Stimulated activated CD4-positive, alpha-beta T cell treated with anti-CD3 and anti-CD28 coated beads, Interleukin-2, amount 100 ng/mL, for 24 hours (primary cell): ENCODE measurements at places on chromosomes 7 and 10.
A peak's percentile ranks its signal among the peaks of the same experiment; 100 is the strongest.

DNA sequence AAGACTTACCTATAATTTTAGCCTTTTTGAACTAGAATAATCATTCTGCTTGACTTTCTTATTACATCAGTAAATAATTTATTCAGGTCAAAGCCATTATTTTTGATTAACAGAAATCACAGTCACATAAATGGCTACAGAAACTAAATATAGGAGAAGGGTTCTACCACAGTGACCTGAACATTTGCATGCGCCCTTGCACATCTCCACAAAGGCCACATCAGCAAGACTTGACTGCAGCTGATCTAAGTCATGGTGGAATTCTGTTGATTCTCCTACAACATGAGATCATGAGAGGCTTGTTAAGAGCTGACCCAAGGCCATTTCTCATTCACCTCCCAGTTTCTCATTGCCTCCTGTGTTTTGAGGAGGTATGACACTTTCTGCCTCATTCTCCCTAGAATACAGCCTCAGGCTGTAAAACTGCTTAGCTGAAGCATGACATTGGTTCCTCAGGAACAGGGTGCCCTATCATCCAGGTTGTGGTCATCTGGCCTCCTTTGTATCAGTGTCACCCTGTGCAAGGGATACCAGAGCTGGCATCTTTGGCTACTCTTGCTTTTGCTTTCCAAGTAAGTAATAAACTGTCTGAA, 6.7 kb upstream of the IMMP2L start:
- DNase-seq: no peak

- DNase-seq: no peak
Measured at GRCh38 chr7:5332579-5332978, 49.8 kb downstream of the SLC29A4 start.

DNA sequence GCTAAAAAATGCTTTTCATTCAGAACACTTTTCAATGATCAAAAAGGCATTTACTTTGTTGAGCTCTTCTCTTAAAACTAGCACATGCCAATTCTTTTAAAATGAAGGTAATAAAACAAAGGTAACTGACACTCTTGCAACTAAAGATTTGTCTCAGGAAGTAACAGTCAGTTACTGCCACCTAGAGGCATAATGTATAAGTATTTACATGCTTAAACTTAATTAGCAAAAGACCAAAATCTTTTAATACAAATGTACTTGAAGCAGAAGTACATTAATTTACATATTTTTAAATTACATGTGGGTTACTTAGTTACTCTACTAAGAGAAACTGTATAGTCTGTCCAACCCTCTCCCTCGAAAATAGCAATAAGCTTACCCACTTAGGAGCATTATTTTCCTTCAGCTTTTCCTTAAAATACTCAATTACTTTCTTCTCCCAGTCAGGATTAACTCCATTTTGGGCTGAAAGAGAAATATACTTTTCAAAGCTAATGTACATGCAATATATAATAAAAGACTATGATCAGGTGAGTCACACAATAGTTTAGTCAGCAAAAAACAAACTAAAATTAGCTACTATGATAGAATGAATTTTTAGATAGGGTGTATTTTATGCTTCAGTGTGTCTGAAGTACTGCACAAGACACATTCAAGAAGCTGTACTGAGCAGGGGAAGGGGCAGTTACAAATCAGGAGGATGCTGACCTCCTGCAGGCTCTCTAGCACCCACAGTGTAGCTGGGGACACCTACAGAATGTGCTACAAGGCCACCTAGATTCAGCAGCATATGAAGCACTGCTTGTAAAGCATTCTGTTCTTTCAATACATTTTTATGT, 13.0 kb downstream of the MCMBP start:
- DNase-seq: no peak

DNA sequence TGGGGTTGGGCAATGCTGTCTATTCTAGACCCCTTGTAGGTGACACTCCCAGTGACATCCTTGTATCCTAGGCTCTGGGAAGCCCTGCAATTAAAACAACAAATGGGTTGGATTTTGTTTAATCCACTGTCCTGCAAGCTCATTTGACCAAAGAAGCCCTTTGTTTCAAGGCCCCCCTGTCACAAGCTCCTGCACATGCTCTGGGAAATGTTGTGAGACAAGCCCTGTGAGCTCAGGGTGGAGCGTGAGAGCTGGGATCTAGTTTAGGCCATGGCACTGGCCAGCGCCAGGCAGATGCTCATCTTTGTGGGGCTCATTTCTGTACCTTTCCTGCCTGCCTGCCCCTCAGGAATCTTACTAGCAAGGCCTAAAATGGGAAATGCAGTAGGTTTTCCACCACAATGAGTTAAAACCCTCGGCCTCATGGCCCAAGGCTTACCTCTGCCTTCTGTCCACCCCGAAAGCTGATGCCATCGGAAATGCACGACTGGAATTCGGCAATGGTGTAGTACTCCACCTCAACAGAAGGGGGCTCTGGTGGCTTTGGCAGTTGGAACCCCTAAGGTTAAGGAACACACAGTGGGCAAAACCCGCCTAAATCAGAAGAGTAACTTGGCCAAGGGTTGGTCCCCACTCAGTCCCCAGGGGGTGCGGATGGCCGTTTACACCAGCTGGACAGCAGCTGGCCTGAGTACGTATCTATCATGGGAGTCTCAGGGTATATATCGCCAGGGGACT, 112.0 kb downstream of the NEURL1 start:
- peak; percentile 55 for DNase-seq

DNA sequence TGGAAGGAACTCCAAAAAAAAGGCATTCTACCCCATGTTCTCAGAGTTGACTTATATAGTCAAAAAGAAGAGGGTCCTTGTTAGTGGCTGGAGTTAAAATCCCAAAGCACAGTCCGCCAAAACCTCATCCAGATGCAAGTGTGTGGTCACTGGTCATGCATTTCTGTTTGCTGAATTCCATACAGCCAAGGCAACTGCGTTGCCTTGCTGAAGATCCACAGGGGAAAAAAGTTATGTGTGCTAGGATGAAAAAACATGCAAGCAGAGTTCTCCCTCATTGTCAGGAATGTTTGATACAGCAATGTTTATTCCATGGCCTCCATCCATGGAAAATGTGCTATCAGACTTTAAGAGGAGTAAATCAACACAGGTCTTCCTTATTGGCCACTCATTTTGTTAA, 213.1 kb downstream of the CREB5 start:
- no peak for DNase-seq

DNA sequence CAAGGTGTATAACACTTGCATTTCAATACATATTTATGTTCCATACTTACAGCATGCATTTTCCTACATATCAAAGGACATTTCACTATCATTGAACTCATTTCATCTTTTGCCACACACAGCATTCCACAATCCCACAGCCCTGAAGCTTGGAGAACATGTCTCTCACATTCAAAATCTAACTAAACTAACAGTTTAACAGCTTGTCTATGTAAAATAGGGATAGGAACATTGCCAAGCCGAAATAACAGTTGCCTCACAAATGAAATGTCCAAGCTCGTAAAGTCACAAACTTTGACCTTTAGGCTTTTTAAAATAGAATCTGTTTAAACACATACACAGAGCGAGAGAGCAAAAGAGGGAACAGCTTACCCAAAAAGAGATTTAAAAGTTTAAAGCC, 65.3 kb downstream of the HGF start:
- DNase-seq: no peak

GRCh38 chr10:14674376-14675050, 100.2 kb downstream of the FAM107B start:
- no peak for DNase-seq

DNA sequence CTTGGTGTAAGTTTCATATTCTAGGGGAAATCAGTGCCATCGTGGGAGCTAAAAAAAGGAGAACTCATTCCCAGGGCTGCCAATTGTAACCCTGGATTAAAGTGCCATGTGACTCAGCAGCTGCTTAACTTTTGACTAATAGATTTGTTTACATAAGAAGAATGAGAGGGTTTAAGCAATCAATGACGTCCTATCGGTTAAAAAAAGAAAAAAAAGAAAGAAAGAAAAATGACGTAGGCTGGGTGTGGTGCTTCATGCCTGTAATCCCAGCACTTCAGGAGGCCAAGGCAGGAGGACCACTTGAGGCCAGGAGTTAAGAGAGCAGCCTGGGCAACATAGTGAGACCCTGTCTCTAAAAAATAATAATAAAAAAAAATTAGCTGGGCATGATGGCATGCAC, 116.2 kb upstream of the AFAP1L2 start:
- DNase-seq: no peak

- DNase-seq: no peak
Measured at GRCh38 chr10:46070749-46071148, 24.7 kb upstream of the MSMB start.

DNA sequence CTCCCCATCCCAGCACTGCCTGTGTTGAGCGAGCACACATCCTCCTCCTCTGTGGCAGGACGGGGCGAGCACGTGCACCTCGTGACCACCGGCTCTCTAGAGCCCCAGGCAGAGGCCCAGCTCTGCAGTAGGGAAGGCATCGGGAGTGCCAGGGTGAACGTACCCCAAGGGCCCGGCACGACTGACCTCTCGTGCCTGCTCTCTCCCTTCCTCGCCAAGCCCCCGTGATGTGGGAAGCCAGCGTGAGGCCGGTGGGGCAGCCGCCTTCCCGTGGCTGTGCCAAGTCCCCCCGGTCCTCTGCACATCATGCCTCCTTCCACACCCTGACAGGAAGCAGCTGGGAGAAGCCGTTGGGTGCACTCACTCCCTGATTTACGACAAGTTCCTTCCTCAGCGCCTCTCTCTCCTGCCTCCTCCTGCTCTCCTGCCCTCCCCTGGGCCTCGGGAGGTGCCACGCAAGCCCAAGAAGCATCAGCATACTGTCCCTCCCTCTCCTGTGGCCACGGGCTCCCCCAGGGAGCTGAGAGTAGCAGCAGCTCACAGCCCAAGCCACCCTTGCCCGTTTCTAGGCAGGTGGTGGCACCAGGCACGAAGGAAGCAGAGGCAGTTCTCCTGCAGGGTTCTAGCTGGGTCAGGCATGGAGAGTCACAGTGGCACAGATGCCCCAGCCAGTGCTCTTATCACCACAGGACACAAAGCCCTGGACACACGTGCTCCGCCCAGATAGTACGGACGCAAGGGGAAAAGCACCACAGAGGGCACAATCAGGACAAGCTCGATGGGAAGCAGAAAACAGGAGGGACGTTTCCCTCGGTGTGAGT, 47.0 kb downstream of the AMZ1 start:
- DNase-seq: no peak

DNA sequence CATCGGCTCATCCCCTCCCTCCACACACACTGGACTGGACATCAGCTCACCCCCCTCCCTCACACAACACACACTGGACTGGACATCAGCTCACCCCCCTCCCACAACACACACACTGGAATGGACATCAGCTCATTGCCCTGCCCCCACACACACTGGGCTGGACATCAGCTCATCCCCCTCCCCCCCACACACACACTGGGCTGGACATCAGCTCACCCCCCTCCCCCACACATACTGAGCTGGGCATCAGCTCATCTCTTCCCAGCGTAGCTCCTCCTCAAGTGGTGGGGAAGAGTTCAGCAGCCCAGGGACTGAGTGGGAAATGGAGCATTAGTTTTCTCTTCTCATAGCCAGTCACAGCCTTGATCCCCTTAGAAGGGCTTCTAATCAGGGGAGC, 58.1 kb upstream of the WDR11 start:
- no peak for DNase-seq

DNA sequence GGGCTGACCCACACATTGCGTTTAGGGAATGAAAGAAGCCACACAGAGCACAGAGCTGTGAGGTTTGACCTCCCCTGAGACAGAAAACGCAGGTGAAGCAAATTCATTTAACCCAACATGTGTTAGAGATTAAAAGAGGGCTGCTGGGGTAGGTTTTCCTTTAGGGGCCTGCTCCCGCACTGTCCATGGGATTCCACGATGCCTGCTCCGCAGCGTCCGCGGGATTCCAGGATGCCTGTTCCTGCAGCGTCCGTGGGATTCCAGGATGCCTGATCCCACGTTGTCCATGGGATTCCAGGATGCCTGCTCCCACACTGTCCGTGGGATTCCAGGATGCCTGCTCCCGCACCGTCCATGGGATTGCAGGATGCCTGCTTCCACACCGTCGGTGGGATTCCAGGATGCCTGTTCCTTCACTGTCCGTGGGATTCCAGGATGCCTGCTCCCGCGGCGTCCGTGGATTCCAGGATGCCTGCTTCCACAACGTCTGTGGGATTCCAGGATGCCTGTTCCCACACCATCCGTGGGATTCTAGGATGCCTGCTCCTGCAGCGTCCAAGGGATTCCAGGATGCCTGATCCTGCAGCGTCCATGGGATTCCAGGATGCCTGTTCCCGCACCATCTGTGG, 78.7 kb downstream of the VIPR2 start:
- no peak for DNase-seq

GRCh38 chr7:102416406-102416805, 17.0 kb upstream of the ORAI2 start:
- no peak for DNase-seq

GRCh38 chr7:28155019-28155660, 25.5 kb downstream of the JAZF1 start:
- no peak for DNase-seq

DNA sequence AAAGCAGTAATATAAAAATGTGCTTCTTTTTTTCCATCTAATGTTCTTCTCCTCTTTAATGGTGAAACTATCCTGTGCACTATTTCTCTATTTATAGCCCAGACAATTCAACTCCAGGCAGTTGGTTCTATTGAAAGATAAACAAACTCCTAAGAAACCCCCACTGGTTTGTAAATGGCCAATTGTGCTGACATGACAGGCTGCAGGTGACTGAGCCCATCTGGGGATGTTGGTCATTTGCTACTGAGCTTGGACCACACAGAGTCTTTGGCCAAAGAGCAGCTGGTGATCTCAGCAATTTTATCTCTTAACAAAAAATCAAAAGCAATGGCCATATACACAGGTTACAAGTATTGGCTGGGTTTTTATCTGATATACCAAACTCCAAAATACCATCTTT, 631.8 kb upstream of the CELF2 start:
- no peak for DNase-seq

DNA sequence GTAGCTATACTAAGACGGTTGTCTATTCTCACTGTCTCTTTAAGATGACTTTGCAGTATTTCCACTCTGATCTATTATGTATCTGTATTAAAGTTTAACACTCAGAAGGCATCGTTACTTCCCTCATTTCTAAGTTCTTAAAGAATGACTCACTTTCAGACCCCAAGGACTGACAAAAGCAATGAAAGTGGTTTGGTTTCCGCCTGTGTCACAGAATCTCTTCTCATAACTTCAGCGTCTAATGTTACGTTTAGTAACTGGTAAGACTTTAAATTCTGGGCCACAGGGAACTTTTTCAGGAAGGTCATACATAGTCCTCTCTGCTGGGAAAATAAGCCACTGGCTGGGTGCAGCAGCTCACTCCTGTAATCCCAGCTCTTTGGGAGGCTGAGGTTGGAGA, 892.0 kb upstream of the AUTS2 start:
- no peak for DNase-seq

DNA sequence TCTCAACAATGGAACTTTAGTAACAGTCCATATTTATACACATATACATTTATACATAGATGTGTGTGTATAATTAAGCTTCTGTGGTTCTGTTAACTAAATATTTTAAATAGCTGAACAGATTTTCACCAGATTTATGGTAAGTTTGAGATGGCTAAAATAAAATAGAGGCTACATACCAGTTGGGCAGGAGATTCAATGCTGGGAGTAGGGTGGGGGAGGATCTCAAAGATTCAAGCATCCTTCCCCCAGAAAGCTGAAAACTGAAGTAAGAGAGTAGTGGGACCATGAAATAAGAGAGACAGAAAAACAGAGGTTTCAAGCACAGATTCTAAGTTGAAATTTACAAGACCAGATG, 14.0 kb downstream of the LRRC17 start:
- DNase-seq: no peak
